ENCODE measurements at places on chromosomes 13 and 19.
A peak's percentile ranks its signal among the peaks of the same experiment; 100 is the strongest.

- no peak for DNase-seq
These were observed 11.4 kb downstream of the CHAMP1 start for GRCh38 chr13:114325729-114326128.

GRCh38 chr19:4342314-4342614 is 1.1 kb upstream of the MPND start:
- no peak for DNase-seq

DNA sequence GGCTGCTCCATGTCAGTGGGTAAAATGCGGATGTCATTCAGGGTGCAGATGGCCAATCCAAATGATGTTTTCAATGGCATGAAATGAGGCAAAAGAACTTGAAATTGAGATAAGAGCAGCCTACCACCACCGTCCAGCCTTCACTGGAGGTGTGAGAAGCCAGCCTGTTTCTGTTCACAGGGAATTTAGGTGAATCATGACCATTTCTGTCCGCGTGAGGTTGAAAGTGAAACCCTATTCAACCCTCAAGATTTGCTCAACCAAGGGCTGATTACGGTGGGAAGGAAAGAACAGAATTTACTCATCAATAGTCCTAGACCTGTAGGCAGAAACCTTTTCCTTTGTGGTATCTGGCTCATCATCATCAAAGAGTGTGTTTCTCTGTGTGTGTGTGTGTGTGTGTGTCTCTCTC is 370.7 kb downstream of the COG6 start:
- peak; percentile 44 for DNase-seq

- DNase-seq: no peak
These were observed at the start of gene TMEM91 for GRCh38 chr19:41376241-41376997. TSS of gene TMEM91 (plus strand) at chr19:41376533. CDS start at chr19:41378310, 1,777 bp downstream.

DNA sequence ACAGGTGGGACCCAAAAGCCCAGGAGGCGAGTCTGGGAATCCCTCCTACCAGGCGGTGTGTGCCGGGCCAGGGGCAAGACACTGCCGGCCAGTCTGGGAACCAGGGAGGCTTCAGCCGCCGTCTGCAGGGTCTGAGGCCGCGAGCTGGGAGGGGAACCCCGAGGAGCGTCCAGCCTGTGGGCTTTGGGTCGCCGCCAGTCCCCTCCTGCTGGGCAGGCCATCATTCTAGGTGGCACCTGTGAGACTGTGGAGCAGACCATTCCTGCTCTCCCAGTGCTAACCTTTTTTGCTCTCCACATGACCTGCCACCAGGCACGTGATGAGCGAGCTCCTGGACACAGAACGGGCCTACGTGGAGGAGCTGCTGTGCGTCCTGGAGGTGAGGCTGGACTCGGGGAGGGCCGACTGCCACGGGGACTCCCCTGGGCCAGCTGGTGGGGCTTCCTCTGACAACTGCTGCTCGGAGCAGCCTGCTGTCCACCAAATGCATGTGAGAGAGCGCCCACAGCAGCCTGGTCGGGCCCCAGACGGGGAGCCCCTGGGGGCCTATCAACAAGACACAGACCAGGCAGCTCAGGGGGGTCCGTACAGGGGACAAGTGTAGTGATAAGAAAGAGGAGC is 24.6 kb upstream of the F7 start:
- DNase-seq: no peak

GRCh38 chr13:83839146-83839545 is 43.1 kb downstream of the SLITRK1 start:
- no peak for DNase-seq

- no peak for DNase-seq
These were observed 82.8 kb upstream of the MRI1 start for GRCh38 chr19:13681509-13681908.

GRCh38 chr19:14118165-14119051 is 846 bp upstream of the PRKACA start:
- no peak for DNase-seq

DNA sequence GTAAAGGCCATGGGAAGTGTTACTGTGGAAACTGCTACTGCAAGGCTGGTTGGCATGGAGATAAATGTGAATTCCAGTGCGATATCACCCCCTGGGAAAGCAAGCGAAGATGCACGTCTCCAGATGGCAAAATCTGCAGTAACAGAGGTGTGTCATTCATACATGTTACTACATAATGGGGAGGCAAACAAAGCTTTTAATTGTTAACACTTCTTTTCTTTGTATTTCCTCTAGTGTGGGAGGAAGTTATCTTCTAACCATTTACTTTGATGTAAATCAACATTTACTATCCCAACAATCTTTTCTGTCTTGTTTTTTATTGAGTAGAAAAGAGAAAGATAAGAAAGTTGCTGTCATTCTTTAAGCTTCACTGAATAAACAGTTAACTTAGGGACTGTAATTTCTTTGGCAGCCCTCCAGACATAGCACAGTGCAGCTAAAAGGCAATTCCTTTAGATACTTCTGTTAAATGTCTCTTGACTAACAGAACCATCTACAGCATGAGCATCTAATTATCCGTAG is 126.9 kb downstream of the ITGBL1 start:
- no peak for DNase-seq
